ENCODE measurements at places on chromosomes 4 and X. TPM values are rescaled to one million over a fixed set of nuclear protein-coding genes. Genes with fewer than 3 reads are reported as not detected.
A peak's percentile ranks its signal among the peaks of the same experiment; 100 is the strongest.

DNA sequence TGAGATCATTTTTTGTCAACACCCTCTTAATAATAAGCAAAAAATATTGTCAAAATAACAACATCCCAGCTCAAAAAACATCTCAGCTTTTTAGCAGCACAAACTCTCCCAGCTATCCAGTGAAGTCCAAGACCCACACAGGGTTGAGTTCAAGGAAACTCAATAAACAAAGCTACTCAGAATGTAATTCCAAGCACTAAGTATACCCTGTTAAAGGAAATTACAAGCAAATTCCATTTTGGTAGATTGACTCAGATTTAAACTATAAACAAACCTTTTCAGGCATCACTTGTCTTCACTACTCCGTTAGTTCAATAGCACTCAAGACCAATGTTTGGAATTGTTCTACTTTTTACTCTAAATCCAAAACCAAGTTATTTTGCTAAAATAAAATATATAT is 506.0 kb upstream of the INTU start:
- no peaks in the 10 kb centered on the region for H3K27me3 ChIP-seq
- H3K4me3 ChIP-seq, result no peak overlapping the region
- no peak overlapping the region for H3K27ac ChIP-seq
- no peak for DNase-seq
- H3K4me1 ChIP-seq, result no peaks in the 10 kb centered on the region

DNA sequence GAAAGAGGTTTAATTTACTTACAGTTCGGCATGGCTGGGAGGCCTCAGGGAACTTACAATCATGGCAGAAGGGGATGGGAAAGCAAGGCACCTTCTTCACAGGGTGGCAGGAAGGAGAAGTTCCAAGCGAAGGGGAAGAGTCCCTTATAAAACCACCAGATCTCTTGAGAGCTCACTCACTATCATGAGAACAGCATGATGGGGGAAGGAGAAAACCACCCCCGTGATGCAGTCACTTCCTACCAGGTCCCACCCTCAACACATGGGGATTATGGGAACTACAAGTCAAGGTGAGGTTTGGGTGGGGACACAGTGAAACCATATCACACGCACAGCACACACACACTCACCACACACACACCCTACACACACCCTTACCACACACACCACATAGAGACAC is 104.3 kb downstream of the DCTD start:
- no peaks in the 10 kb centered on the region for H3K4me1 ChIP-seq
- H3K27ac ChIP-seq, result no peak overlapping the region
- no peak overlapping the region for H3K4me3 ChIP-seq
- H3K27me3 ChIP-seq, result no peaks in the 10 kb centered on the region

The CXorf51A gene
- not detected for total RNA-seq

The DKC1 gene
- total RNA-seq, result 94.0 TPM

- no peaks in the 10 kb centered on the region for H3K4me1 ChIP-seq
- no peaks in the 10 kb centered on the region for H3K27me3 ChIP-seq
- H3K4me3 ChIP-seq, result no peak overlapping the region
- DNase-seq, result no peak
Measured at GRCh38 chr4:69909195-69909594, 21.7 kb upstream of the CSN1S1 start.

The GRIA2 gene
- not detected for total RNA-seq

DNA sequence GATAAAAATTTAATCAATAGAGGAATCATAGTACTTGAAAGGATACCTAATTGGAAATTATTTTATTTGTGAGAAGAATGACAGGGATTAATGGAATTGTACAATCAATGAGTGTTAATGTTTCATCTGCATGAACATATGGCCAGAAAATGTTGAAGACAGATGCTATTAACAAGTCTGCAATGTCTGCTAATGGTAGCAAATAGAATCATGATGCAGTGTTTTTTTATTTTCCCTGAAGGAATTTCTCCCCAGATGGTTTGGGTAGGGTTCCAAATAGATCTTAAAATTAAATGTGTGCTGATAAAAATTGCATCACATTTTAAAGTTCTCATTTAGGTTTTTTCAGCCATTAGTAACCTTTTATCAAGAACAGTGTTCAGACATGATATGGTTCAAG is 291.3 kb upstream of the TRAM1L1 start:
- no peak overlapping the region for H3K27ac ChIP-seq
- H3K4me1 ChIP-seq, result no peaks in the 10 kb centered on the region
- no peak for DNase-seq
- no peaks in the 10 kb centered on the region for H3K27me3 ChIP-seq
- no peaks in the 10 kb centered on the region for H3K36me3 ChIP-seq
- H3K4me3 ChIP-seq, result no peak overlapping the region

GRCh38 chr4:171719691-171720090 is 93.5 kb upstream of the GALNTL6 start:
- H3K27me3 ChIP-seq, result no peaks in the 10 kb centered on the region
- H3K36me3 ChIP-seq, result no peaks in the 10 kb centered on the region
- H3K4me1 ChIP-seq, result no peaks in the 10 kb centered on the region
- no peak overlapping the region for H3K4me3 ChIP-seq

DNA sequence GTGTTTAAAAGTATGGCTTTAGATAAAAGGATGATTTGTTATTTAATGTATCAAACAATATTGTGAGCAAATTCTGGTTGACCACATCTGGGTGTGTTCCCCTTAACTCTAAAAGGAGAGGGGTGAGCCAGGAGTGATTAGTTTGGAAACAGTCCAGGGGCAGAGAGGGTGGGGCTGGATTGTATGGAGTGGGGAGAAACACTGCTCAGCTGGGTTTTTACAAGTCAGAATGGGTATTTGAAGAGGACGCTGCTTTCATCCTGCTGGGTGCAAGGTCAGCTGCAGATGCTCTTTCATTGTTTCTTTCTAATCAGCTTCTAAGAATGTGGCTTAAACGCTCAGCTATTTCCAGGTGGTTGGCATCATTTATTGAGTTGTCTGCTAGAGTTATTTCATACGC is 82.8 kb upstream of the LIMCH1 start:
- no peaks in the 10 kb centered on the region for H3K36me3 ChIP-seq
- no peaks in the 10 kb centered on the region for H3K4me1 ChIP-seq
- DNase-seq, result no peak

DNA sequence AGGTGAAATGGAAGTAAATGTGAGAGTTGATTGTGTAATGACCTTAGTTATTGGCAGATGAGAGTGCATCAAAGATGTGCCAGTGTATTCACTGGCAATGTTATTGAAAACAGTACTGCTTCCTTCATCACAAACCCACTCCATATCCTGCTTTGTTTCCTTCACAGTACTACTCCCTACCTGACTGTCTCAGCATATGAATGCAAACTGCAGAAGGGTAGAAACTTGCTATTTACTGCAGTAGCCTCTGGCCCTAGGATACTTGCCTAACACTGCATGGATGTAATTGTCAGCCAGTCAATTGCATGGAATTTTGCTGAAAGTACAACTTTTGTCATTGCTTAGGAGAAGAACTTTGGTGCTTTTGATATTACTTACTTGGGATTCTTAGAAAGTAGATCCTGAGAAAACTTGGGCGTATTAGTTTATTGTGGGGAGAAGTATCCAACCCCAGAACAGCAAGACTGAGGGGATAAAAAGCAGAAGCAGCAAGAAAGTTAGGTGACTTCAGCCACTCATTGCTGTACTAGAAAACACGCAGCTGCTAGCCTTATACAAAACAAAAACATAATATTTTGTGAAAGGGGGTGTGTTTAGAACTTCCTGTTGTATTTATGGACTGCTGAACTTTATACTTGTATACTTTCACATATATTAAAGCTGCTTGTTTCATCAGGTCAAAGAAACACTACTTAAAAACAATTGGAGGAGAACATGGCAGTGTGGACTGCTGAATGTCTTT is 219.0 kb downstream of the CCNG2 start:
- no peaks in the 10 kb centered on the region for H3K36me3 ChIP-seq
- H3K4me1 ChIP-seq, result no peaks in the 10 kb centered on the region
- H3K27me3 ChIP-seq, result no peaks in the 10 kb centered on the region
- no peak overlapping the region for H3K27ac ChIP-seq
- DNase-seq, result no peak

DNA sequence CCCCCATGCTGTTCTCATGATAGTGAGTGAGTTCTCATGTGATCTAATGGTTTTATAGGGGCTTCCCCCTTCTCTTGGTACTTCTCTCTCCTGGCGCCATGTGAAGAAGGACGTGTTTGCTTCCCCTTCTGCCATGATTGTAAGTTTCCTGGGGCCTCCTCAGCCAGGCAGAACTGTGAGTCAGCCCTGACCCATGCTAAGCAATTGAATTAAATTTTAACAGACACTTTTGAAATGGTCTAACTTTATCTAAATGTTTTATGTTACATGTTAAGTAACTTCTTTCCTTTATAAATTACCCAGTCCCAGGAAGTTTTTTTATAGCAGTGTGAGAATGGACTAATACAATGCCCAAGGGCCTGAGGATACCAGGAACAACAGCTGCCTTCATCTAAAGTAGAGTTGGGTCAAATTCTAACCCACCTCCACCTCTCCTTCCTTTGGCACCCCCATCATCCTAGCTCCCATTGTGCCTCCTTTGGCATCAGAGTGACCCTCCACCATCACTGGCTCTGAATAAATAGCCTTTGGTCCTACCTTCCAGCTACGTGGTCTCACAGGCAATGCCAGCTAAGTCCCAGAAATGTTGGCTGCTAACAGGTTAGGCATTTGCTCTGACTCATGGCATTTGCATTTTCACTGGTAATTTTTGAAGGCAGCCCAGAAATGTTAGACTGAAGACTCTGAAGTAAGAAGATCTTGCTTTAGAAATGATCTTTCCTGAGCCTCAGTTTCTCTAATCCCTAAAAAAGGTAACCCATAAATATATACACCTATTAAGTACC is 182.1 kb downstream of the MOSPD2 start:
- H3K27ac ChIP-seq, result no peak overlapping the region
- no peak for DNase-seq
- no peak overlapping the region for H3K4me3 ChIP-seq
- H3K36me3 ChIP-seq, result peaks cover 2% of the 10 kb centered on the region
- peaks cover 2% of the 10 kb centered on the region for H3K27me3 ChIP-seq
- H3K4me1 ChIP-seq, result no peaks in the 10 kb centered on the region

DNA sequence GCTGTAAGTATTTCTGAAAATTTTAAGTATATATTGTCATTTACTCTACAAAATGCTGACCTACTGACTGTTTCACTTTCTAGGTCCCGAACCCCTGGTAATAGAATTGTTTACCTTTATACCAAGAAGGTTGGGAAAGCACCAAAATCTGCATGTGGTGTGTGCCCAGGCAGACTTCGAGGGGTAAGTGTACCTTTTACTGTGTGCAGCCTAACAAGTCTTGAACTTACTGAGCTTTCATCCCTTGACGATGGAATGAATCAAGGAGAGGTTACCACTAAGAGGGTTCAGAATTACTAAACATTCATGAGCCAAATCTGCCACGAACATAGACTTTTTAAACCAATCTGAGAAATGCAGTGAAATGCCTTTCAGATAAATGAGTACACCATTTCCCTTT is 1.6 kb downstream of the RPL34 start:
- peaks cover 54% of the 10 kb centered on the region for H3K4me1 ChIP-seq
- H3K27me3 ChIP-seq, result no peaks in the 10 kb centered on the region
- H3K27ac ChIP-seq, result peak overlapping the region; percentile 95
- H3K4me3 ChIP-seq, result peak overlapping the region; percentile 88

The FANCB gene
- 16.2 TPM for total RNA-seq

The HERC5 gene
- total RNA-seq, result 32.3 TPM

GRCh38 chrX:51870354-51870753 is 23.1 kb upstream of the MAGED1 start:
- no peaks in the 10 kb centered on the region for H3K27me3 ChIP-seq
- DNase-seq, result no peak
- H3K27ac ChIP-seq, result no peak overlapping the region
- H3K4me3 ChIP-seq, result no peak overlapping the region
- H3K4me1 ChIP-seq, result peaks cover 10% of the 10 kb centered on the region

- no peak overlapping the region for H3K27ac ChIP-seq
- H3K4me3 ChIP-seq, result no peak overlapping the region
- no peak for DNase-seq
- H3K36me3 ChIP-seq, result no peaks in the 10 kb centered on the region
- H3K27me3 ChIP-seq, result no peaks in the 10 kb centered on the region
Measured at GRCh38 chr4:152278505-152279233, 257.2 kb downstream of the FBXW7 start.

GRCh38 chr4:187204389-187204918 is 480.8 kb upstream of the FAT1 start:
- no peak overlapping the region for H3K27ac ChIP-seq
- H3K27me3 ChIP-seq, result no peaks in the 10 kb centered on the region
- no peak overlapping the region for H3K4me3 ChIP-seq
- H3K36me3 ChIP-seq, result no peaks in the 10 kb centered on the region
- DNase-seq, result no peak
- H3K4me1 ChIP-seq, result no peaks in the 10 kb centered on the region

- no peaks in the 10 kb centered on the region for H3K4me1 ChIP-seq
- H3K36me3 ChIP-seq, result peaks cover 8% of the 10 kb centered on the region
- no peaks in the 10 kb centered on the region for H3K27me3 ChIP-seq
- no peak for DNase-seq
Measured at GRCh38 chrX:131779306-131779705, 235.4 kb downstream of the OR13H1 start.

GRCh38 chr4:46648088-46648744 is 258.3 kb upstream of the GABRA2 start:
- no peak overlapping the region for H3K4me3 ChIP-seq
- H3K4me1 ChIP-seq, result no peaks in the 10 kb centered on the region
- no peak overlapping the region for H3K27ac ChIP-seq
- H3K27me3 ChIP-seq, result no peaks in the 10 kb centered on the region

Data from activated CD4-positive, alpha-beta memory T cell treated with anti-CD3 and anti-CD28 coated beads for 36 hours (primary cell).